ENCODE measurements at places on chromosomes 6 and 20. TPM values are rescaled to one million over a fixed set of nuclear protein-coding genes. Genes with fewer than 3 reads are reported as not detected.

Gene KIF3B
- total RNA-seq, result 17.3 TPM

Gene RBBP8NL
- not detected for total RNA-seq

Gene PROKR2
- total RNA-seq, result not detected

Gene MEP1A
- total RNA-seq, result not detected

Gene KHDRBS2
- total RNA-seq, result 0.16 TPM

Gene ULBP3
- 0.57 TPM for total RNA-seq

Gene LY6G5C
- 2.9 TPM for total RNA-seq

Gene FOXS1
- 6.1 TPM for total RNA-seq

Gene PTCRA
- not detected for total RNA-seq

Gene ECT2L
- 10.5 TPM for total RNA-seq

Gene ORC3
- total RNA-seq, result 23.0 TPM

Gene GJA10
- not detected for total RNA-seq

Gene ADGRG6
- 2.3 TPM for total RNA-seq

Gene KLHDC3
- total RNA-seq, result 74.9 TPM

Gene RNF39
- total RNA-seq, result not detected

Gene HLA-DRB5
- 14.0 TPM for total RNA-seq

Gene REV3L
- total RNA-seq, result 17.8 TPM

Gene CALHM5
- total RNA-seq, result 1.7 TPM

Gene KIAA1755
- total RNA-seq, result 7.0 TPM

Gene GTF3C6
- 96.6 TPM for total RNA-seq

Gene HSPA12B
- 9.2 TPM for total RNA-seq

Gene OTOR
- total RNA-seq, result not detected

Gene OPRM1
- total RNA-seq, result not detected

Gene TP53TG5
- total RNA-seq, result 2.2 TPM

Gene GMEB2
- total RNA-seq, result 6.8 TPM

Gene LPIN3
- 26.9 TPM for total RNA-seq

Gene FILIP1
- 183 TPM for total RNA-seq

Gene DLK2
- total RNA-seq, result 2.9 TPM

Gene HLA-DMA
- 13.7 TPM for total RNA-seq

Gene HTR1B
- total RNA-seq, result 0.11 TPM

Gene NANP
- total RNA-seq, result 2.8 TPM

Gene SYNDIG1
- 17.6 TPM for total RNA-seq

Gene RALGAPA2
- 22.5 TPM for total RNA-seq

Gene CNR1
- total RNA-seq, result 2.9 TPM

Gene PRND
- total RNA-seq, result 0.08 TPM

Gene CARMIL1
- total RNA-seq, result 7.5 TPM

Gene SAPCD1
- total RNA-seq, result 0.86 TPM

Gene RAB5IF
- total RNA-seq, result 50.2 TPM

Gene RAB23
- 19.5 TPM for total RNA-seq

Gene C20orf141
- not detected for total RNA-seq

Gene DIDO1
- total RNA-seq, result 38.9 TPM

Gene C2
- total RNA-seq, result 5.1 TPM

Gene OLIG3
- total RNA-seq, result not detected

Gene PRR18
- 0.13 TPM for total RNA-seq

Gene CENPW
- total RNA-seq, result 0.83 TPM

Gene EPB41L1
- 21.8 TPM for total RNA-seq

Gene PLCB1
- 7.3 TPM for total RNA-seq

Gene PBOV1
- not detected for total RNA-seq

Gene RREB1
- 27.8 TPM for total RNA-seq

Gene THBS2
- 28.8 TPM for total RNA-seq

Data from cardiac septum (tissue), 1 donor.